PC-9 (cell line): ENCODE measurements at places on chromosomes 7 and 10. TPM values are rescaled to one million over a fixed set of nuclear protein-coding genes. Genes with fewer than 3 reads are reported as not detected.

DNA sequence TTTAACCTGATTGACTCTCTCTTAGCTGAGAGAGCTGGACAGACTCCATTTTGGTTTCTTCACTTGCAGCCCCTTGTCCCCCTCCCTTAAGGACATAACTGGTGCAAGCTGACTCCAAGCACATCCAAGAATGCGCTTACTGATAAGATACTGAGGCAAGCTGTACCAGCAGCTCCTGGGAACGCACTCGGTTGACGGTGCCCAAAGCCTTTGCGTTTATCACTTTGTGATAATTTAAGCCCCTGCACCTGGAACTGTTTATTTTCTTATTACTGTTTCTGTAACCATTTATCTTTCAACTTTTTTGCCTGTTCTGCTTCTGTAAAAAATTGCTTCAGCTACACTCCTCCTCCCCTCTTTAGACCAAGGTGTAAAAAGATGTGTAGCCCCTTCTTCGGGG is 8.5 kb downstream of the AKR1B15 start:
- DNase-seq: no peak

Gene C10orf62
- 0.45 and 0.59 TPM in 2 replicates for total RNA-seq

Gene PLPP4
- not detected in 2 replicates for total RNA-seq

Gene TAS2R3
- 2.0 and 2.3 TPM in 2 replicates for total RNA-seq

Gene ASB10
- total RNA-seq: not detected in 2 replicates

Gene ADAM12
- 15.6 and 16.8 TPM in 2 replicates for total RNA-seq

GRCh38 chr7:48035301-48035966 is at the start of gene C7orf57:
Gene C7orf57, plus strand, starts transcription at chr7:48035543. Its CDS starts 766 bp downstream, at chr7:48036309.
- DNase-seq: peak; percentile 71

- no peak for DNase-seq
Measured at GRCh38 chr10:43680035-43680434, 31.4 kb upstream of the ZNF32 start.

DNA sequence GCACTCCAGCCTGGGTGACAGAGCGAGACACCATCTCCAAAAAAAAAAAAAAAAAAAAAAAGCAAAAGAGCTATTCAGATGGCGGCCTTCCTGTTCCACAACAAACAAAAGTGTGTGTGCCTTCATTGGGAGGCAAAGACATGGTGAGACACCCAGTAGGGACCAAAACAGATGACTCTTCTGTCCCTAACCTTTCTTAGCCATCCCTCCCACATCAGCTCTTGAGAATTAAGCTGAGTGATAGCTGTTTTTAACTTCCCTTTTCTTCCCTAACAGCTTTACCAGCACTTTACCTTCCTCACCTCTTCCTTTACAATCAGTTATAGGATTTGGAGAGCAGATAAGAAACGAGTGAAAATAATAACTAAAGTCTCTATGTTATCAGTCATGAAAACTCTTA is 48.2 kb downstream of the ARMH3 start:
- DNase-seq: no peak

DNA sequence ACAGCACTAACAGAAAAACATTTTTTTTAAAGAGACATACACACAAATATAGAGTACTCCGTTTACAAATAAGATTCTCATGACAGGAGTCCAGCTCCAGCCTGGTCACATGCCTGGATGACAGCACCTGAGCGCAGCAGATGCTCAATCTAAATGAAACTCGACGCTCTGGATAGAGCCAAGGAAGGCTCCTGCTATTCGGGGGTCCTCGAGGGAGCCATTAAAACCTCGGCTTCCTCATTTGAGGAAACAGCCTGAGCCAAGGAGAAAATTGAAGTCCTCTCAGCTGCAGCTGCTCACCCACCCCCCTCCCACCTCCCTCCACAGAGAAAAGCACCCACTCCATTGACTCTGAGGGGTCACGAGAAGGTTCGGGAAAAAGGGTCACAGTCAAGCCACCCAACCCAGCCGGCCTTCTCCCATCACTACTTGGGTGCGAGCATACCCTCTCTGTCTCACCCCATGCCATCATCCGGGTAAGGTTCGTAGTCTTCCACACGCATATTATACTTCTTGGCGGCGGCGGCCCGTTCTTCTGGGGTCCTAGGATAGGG is 673 bp downstream of the NDUFB8 start:
- DNase-seq: no peak

DNA sequence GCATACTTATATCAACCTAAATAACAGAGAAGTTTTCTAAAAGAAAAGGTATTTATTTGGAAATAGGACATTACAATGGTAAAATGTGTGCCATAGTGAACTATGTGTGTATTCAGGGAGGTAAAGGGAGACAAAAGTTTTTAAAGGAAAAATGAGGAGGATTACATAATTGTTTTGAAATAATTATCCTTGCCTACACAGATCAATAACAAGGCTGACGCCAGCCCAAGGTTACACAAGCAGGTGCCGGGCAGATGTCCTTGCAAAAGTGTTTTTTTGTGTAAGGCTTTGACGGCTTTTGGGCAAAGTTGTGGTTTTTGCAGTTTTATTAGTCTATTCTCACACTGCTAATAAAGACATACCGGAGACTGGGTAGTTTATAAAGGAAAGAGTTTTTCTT is 22.7 kb upstream of the SLC35B4 start:
- no peak for DNase-seq

Gene RPEL1
- total RNA-seq: not detected in 2 replicates

GRCh38 chr10:13961853-13962252 is 368.9 kb downstream of the FRMD4A start:
- no peak for DNase-seq

DNA sequence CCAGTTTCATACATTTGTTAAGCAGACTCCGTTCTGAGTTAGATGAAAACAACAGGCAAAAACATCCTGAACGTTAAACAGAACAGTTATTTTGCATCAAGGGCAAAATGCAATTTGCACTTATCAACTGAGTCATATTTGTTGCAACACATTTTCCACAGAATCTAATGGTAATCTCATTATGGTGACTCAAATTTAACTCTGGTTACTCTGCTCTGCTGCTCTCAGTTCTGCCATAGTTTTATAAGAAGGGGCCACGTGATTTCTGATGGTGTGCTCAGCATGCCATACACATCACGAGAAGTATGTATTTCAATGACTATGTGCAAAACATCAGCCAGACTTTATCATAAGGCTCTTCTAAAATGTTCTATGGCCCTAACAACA is 148.8 kb downstream of the CHCHD3 start:
- no peak for DNase-seq

Gene ECD
- 29.3 and 33.2 TPM in 2 replicates for total RNA-seq

Gene HIPK2
- 23.9 and 35.2 TPM in 2 replicates for total RNA-seq

DNA sequence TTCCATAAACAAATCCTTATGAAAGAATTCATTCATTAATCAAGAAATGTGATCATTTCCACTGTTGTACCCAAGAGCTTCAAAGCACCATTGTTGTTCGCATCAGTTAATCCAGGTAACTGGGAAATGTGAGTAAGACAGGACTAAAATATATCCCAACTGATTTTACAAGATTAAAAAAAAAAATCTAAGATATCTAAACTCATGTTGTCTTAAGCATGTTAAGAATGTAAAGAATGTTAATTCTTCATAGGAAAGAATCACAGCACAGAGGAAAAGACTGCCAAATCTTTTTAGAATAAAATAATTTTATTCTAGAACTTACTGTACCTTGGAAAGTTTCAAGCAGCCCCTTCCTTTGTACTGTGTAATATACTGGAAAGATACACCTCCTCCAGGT is 16.4 kb downstream of the FZD1 start:
- DNase-seq: no peak

Gene CYP3A7
- not detected in 2 replicates for total RNA-seq

Gene POU6F2
- total RNA-seq: 0.48 TPM in 1 of 2 replicates, not detected in the other

Gene CALML3
- total RNA-seq: not detected in 2 replicates

DNA sequence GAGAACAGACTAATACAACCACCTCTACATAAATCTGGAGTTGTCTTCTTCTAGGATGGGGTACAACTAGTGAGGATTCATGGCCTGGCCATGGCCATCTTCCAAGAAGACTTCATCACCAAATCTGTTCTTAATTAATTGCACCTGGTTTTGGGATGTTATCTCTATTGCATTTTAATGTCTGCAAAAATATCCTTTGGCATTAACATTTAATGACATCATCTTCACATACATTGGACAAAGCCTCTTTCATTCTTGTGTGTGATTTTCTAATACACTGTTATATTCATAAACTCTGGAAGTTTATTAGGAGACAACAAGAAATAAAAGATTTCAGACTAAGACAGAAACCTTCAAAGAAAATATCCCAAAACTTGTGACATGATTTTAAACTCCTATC is 124.2 kb upstream of the ABCB5 start:
- no peak for DNase-seq

- DNase-seq: no peak
Measured at GRCh38 chr10:76942628-76943416, 694.8 kb downstream of the KCNMA1 start.

- DNase-seq: no peak
Measured at GRCh38 chr7:79464051-79464450, 10.6 kb upstream of the MAGI2 start.

GRCh38 chr10:1287971-1288401 is 231.8 kb downstream of the WDR37 start:
- no peak for DNase-seq

GRCh38 chr10:10869592-10869991 is 148.1 kb upstream of the CELF2 start:
- peak; percentile 37 for DNase-seq

Gene ETV1
- total RNA-seq: 4.3 and 9.0 TPM in 2 replicates

Gene NSUN6
- 11.9 and 12.9 TPM in 2 replicates for total RNA-seq

DNA sequence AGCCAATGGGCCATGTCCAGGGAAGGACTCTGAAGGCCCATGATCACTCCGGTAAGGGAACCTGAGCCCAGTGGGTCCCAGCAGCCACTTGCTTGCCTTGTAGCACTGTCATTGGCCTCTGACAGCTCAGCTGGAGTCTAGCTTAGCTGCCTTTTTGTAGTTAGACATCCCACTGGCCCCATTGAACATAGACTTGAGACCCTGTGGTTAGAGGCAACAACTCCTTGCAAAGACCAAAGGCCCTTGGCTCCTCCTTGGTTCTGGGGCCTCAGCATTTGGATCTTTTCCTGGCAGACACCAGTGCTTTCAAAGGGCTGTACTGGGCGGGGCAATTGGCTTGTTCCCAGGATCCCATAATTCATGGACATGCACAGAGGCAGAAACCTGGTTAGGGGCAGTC is 321.2 kb downstream of the CXCL12 start:
- DNase-seq: no peak

Gene SCART1
- total RNA-seq: 1.0 and 2.0 TPM in 2 replicates

DNA sequence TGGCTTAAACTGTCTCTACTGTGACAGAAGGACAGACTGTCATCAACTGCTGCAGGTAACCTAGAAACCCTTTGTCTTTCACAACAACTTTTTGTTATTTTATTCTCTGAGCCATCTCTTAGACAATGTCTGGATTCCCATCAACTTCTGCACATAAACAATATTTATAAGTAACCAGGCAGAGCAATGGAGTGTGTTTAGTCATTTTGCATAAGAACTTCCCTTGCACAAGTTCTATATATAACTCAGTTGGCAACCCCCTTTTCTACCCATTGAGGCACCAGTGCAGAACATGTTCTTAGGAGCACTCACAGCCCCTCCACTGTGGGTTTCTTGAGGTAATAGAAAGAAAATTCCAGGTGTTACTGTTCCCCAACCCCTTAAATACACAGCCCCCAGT is 65.0 kb upstream of the IL6 start:
- DNase-seq: no peak

GRCh38 chr10:79304479-79305087 is 42.7 kb upstream of the PPIF start:
- DNase-seq: peak; percentile 77

DNA sequence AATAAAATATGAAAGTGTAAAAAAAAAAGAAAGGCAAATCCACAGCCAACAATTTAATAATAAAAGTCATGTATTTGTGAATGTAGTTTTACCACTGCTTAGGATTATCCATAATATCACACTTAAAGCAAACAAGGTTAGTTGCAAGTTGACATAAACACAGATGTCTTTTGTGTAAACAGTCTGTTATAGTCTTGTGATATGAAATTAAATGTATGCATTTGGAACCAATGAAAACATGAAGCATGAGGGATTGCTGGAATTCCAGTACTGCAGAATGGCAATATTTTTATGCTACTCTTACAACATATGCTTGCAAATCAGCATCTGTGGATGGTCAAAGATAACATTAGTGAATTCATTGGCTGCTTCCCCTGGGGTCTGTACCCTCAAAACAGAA is 148.1 kb downstream of the DNAJB9 start:
- DNase-seq: no peak

Gene RELN
- total RNA-seq: 0.08 and 0.48 TPM in 2 replicates

DNA sequence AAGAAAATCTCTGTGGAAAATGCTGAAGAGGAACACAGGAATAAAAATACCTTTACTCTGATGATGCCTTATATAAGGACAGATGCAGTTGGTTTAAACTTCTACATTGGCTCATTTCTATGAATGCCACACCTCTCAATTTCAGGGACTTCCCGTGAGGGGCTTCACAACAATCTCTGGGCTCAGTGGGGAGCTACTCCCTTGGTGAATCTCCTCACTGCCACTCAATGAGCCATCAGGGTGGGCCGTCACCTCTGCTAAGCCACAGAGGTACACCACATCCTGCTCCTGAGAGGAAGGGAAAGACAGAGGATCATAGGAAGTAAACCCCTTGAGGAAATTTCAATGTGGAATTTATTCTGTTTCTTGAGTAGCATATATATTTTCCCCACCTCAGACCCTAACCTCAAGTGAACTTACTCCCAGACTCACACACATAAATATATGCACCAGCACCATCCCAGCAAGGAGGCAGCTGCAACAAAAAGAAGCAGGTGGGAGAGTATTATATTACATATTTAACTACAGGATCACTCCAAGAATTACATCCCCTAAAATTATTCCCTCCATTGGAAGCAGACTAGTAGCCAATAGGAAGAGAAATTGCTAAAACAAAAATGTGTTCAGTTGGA is 63.3 kb upstream of the PRSS1 start:
- DNase-seq: no peak

DNA sequence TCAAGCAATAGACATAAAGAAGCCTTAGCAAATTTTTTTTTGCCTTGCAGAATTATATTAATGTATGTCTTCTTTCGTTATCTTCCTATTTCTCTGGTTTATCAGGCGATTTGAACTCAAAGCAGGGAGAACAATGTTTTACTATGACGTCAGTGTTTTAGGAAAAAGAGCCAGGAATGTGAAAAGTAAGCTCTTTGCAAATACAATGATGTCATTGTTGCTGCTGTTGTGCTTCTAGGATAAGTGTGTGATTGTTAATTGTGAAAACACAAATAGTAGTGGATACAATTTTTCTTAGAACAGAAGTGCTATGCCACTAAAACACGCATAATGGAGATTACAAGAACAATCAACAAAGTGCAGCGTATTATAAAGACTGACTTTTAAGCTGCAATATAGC is 9.5 kb upstream of the AUTS2 start:
- DNase-seq: no peak

Gene PTPRN2
- total RNA-seq: not detected in 2 replicates

- no peak for DNase-seq
Measured at GRCh38 chr10:871951-872403, 59.5 kb downstream of the LARP4B start.

GRCh38 chr7:104017001-104017400 is 27.5 kb upstream of the RELN start:
- DNase-seq: no peak

Gene PNLIP
- not detected in 2 replicates for total RNA-seq
